ENCODE measurements at places on chromosomes 2 and 18.

- DNase-seq, result peak; percentile 78
Observed at GRCh38 chr2:68653538-68653982, 10.2 kb downstream of the PROKR1 start.

- no peak for DNase-seq
Observed at GRCh38 chr2:9735335-9735734, 104.5 kb upstream of the YWHAQ start.

GRCh38 chr2:169464882-169465281, 14.4 kb upstream of the BBS5 start:
- DNase-seq, result no peak

GRCh38 chr2:191441496-191442214, 196.5 kb downstream of the MYO1B start:
- DNase-seq, result peak; percentile 19

DNA sequence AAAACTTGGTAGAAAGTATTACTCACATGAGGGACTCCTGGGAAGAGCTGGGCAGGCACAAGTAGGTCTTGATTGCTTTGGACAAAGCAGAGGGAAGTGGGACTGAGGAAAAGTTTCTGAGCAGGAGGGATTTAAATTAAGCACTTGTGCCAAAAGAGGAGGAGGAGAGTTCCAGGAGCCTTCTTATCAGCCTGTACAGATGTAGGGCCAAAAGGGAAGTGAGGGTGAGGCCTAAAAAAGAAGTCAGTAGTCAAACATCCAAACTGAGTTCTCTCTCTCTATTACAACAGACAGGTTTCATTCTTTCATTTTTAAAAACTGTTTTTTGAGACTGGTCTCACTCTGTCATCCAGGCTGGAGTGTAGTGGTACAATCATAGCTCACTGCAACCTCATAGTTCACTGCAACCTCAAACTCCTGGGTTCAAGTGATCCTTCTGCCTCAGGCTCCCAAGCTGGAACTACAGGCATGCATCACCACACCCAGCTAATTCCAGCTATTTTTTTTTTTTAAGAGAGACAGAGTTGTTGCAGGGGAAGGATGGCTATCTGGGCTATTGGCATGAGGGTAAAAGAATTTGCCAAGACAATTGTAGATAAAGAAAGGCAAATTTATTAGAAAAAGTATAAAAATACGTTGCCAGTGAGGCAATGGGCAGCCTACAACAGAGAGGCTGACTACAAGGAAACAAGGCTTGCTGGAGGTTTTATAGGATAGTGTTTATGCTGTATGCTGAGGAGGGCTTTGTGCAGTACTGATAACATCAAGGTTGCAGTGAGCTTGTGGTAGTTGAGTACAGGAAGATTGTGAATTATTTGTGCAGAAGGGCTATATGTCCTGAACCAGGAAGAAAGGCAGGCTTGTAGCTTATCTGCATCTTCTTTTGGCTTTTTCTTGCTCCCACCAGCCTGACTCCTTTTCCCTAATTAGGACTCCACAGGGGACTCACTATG, 29.0 kb downstream of the CFAP210 start:
- DNase-seq, result peak; percentile 67

DNA sequence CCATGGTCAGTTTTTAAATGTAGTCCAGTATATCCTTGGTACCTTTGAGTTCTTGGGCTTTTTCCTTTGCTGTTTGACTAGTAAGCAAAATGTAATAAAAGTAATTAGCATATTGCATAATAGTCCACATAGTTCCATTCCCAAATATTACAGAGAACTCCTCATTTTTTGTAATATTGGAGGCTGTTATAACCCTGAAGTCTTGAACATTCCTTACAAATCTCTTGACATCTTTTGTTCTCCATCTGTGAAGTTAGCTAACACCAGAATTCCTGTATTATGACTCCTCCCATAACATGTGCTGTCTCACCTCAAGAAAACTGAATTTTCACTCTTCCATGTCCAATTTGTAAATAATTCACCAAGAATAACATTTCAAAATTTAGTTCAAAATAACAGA, 17.1 kb downstream of the CREB1 start:
- DNase-seq, result peak; percentile 51

DNA sequence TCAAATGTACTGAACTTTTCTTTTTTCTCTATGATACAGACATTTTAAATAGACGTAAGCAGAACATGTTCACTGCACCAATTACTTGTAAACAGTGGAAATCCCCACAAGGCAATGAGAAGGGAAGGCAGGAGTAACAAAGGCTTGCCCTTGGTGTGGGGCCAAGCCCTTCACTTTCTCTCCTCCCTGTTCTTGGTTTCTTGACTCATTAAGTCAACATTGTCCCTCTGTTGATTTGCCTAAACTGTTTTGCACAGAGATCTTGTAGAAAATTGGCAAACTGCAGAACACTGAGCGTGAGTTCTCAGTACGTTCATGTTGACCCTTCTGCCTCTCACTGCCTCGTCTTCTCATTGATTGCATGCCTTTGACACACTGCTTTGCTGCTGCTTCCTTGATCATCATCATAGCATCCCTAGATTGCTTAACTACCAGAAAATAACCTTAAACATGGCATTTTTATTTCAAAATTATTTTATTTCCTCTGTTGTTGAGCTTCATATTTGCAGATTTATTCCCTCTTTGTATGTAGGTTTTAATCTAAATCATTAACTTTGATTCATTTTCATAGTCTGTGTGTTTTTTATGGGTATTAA, 257.7 kb downstream of the PTGR3 start:
- peak; percentile 97 for DNase-seq

- peak; percentile 35 for DNase-seq
Observed at GRCh38 chr2:170155723-170156253, 22.2 kb upstream of the MYO3B start.

DNA sequence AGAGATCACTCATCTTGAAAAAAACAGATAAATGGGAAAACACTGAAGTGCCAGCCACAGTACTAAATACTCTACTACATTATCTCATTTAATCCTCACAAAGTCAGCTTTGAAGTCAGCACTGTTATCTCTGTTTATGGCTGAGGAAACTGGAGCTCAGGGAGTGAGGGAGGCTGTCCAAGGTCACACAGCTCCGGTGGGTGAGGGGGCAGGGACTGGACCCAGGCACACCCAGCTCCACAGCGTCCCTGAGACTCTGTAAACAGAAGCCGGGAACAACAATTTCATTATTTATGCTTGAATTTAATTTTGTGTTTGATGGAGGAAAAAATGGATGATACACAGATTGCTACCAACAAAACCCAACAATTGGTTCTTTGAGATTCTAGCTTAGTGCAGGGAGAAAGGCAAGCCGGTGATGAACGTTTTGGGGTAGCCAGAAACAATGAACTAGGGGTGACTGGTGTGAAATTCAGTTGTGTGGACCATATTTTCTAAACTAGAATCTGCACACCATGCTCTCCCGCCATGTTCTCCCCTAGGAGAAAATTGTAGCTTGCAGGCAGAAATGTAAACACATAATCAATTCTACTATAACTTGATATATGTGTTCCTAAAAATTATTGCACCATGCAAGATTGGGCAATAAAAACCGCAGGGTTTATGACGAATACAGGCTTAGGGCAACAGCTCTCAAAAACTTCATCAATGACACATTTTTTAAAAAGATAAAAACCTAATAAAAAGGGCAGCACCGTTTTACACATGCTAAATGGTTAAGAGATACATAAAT, at the start of gene GREB1:
TSS of gene GREB1 (plus strand) at position 768 of the 793 bp plus-strand sequence. CDS start 22,570 bp downstream, outside the sequence.
- peak; percentile 27 for DNase-seq

Measured in cardiac fibroblast (primary cell).